ENCODE measurements at places on chromosomes 4 and X.

GRCh38 chr4:167117273-167117672, 117.0 kb downstream of the SPOCK3 start:
- DNase-seq = no peak

DNA sequence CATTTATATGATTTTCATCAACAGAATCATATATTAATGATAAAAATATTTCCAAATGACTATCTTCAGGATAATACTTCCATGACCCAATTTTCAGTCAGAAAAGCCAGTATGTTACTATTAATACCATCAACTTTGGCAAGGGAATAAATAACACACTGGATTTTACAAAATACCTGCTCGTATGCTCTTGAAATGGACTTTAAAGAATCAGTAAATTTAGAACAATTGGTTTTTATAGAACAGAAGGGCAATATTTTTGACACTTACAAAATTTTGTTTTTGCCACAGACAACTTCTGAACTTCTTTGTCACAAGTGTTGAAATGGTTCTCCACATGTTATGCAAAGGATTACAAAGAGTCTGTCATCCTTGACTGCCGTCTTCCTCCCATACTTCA, 700.4 kb downstream of the FSTL5 start:
- DNase-seq = peak; percentile 32

DNA sequence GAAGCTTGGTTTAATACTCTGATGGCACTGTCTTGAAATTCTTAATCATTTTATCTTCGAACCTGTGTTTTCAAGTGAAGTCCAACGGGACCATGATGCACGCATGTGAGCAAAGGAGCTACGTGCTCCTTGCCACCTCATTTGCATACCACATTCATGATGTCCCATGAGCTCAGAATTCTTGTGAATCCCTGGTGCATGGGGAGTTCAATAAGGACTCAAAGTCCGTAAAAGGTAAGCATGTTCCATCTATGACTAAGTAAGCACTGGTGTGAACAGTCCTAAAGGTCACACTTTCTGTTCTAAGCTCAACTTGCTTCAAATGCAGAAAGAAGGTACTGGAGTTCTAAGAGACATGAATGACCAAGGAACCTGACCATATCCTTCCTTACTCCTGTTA, 13.1 kb upstream of the GPM6B start:
- no peak for DNase-seq

- no peak for DNase-seq
These were observed 1235.5 kb upstream of the TENM3 start for GRCh38 chr4:181007751-181008150.

- no peak for DNase-seq
These were observed 58.9 kb downstream of the HOPX start for GRCh38 chr4:56622176-56622575.
